ENCODE measurements at places on chromosomes 7 and 10. TPM values are rescaled to one million over a fixed set of nuclear protein-coding genes. Genes with fewer than 3 reads are reported as not detected.

FAM3C gene
- total RNA-seq, result 23.0 TPM

GFRA1 gene
- 0.15 TPM for total RNA-seq

GARIN1A gene
- total RNA-seq, result 1.5 TPM

FAM25A gene
- total RNA-seq, result not detected

SEMA3C gene
- 163 TPM for total RNA-seq

SPDYE11 gene
- total RNA-seq, result under 0.01 TPM

NRG3 gene
- total RNA-seq, result not detected

ANKRD2 gene
- 0.50 TPM for total RNA-seq

TRIM73 gene
- 0.44 TPM for total RNA-seq

SPDYE16 gene
- 0.33 TPM for total RNA-seq

CALU gene
- 1,135 TPM for total RNA-seq

ABCB8 gene
- 37.2 TPM for total RNA-seq

RBP3 gene
- not detected for total RNA-seq

LRIT1 gene
- not detected for total RNA-seq

TES gene
- 62.0 TPM for total RNA-seq

HTR5A gene
- total RNA-seq, result not detected

TMEM273 gene
- not detected for total RNA-seq

TAS2R3 gene
- total RNA-seq, result 1.8 TPM

SSC4D gene
- 0.33 TPM for total RNA-seq
